ENCODE measurements at places on chromosomes 5 and 9.

GRCh38 chr9:93427655-93428379 lies 23.7 kb upstream of the FAM120A start:
- no peak for DNase-seq

DNA sequence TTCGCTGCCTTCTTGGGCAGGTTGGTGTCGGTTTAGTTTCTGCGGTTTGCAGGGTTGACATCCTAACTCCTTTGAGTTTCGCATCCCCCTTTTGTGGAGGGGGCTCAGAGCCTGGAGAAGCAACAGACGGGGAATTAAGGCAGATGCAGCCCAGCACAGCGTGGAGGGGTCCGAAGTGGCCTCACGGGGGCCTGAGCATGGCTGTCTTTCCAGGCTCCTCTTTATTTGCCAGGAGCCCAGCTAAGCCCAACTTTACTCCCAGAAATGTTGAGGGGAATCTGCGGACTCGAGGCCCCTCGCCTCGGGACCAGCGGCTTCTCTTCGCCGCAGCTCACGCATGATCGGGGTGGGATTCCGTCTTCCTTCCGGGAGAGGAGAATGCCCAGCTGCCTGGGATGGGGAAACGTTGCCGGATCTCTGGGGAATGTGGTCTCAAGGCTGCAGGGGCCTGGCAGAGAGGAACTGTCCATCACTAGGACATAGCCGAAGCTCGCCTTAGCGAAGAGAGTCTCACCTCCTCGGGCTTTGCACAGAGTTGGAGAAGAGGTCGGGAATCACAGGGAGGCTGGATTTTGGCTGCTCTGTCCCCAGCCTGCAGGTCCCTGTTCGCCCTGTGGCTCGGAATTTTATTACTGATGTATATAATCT lies 1.3 kb downstream of the RAI14 start:
- no peak for DNase-seq

DNA sequence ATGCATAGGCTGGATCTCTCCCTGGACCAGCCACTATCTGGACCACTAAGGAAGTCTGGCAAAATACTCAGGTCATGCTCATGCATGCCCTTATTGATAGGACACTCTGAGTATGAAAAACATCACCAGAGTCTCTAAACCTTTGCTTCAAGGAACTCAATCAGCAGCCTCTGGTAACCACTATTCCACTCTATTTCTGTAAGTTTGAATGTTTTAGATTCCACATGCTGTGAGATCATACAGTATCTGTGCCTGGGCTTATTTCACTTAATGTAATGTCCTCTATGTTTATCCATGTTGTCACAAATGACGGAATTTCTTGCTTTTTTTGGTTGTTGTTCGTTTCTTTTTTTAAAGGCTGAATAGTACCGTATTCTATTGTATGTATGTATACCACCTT lies 68.3 kb downstream of the TARS1 start:
- DNase-seq, result no peak

- no peak for DNase-seq
Measured at GRCh38 chr9:89649039-89649691, 44.4 kb downstream of the GADD45G start.

GRCh38 chr9:110874963-110875674 lies 163.2 kb downstream of the LPAR1 start:
- DNase-seq, result peak; percentile 25

DNA sequence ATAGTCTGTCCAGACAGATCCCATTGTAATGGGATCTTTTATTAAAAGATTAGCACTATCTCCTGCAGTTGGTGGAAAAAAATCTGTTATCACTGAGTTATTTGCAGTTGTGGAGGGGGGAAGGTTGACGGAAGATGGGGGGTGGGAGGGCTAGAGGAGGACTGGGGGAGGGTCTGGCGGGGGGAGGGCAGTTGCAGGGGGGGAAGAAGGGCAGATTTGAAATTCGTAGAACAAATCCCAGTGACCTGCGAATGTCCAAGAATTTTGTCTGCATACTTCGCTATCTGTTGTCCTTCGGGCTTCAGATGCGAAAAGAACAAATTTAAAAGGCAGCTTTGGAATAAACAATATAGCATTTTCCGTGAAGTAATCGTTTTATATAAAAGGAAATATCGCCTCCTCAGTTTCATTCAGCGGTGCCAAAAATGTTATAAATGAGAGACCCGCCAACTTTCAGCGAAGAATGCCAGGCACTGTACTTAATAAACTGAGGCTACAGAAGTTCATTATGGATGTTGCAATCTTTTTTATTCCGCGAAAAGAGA lies 1.3 kb upstream of the FST start:
- no peak for DNase-seq

DNA sequence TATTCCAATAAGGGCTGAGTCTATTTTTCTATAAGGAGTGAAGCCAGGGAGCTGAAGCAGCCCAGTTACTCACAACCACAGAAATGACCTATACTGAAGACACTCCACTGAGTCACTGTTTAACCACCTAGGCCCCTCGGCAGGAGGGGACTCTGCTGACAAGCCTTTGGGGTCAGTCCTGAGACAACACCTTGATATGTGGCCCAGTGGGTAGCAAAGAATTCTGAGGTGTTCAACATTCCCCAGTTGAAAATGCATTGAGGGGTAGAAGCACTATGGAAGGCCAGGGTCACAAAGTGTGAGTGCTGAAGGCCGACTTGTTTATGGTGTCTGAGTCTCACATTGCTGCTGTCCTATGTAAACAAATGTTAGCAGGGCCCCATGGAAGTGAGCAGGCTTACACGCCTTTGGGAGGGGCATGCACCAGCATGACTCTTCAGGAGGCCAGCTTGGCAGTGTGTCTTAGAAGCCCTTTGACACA lies 112.6 kb upstream of the NFIL3 start:
- DNase-seq, result no peak

DNA sequence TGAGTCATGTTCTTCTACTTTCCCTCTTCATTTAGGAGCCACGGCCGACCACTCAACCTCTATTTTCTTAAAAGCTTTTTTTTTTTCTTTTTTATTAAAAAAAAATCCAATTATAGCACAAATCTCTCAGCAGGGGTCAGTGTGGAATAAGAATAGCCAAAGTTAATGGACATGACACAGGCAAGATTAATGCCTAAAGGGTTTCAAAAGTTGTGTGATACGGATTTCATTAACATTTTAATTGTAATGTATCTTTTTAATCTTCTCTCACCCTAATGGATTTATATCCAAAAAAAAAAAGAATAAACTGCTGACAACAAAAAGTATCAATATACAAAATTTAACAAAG lies 5.4 kb downstream of the NACC2 start:
- peak; percentile 43 for DNase-seq

GRCh38 chr5:68873198-68873597 lies 220.6 kb upstream of the SLC30A5 start:
- no peak for DNase-seq

DNA sequence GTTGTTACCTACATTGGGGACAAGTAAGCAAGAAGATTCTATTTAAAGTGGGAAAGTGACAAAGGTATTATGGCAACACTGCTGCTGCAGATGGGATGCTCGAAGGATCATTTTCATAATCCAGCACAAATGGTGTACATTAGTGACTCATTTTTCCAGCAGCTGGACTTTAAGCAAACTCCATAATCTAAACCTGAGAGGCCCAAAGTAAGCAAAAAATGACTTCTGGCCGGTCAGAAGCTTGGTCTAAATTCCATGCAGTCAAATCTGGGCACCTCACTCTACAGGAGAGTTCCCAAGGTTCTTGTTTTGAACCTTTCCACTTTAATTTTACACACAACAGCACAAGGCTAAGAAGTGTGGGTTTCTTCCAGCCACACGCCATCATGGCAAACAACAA lies 43.6 kb upstream of the TRAF1 start:
- DNase-seq, result no peak

DNA sequence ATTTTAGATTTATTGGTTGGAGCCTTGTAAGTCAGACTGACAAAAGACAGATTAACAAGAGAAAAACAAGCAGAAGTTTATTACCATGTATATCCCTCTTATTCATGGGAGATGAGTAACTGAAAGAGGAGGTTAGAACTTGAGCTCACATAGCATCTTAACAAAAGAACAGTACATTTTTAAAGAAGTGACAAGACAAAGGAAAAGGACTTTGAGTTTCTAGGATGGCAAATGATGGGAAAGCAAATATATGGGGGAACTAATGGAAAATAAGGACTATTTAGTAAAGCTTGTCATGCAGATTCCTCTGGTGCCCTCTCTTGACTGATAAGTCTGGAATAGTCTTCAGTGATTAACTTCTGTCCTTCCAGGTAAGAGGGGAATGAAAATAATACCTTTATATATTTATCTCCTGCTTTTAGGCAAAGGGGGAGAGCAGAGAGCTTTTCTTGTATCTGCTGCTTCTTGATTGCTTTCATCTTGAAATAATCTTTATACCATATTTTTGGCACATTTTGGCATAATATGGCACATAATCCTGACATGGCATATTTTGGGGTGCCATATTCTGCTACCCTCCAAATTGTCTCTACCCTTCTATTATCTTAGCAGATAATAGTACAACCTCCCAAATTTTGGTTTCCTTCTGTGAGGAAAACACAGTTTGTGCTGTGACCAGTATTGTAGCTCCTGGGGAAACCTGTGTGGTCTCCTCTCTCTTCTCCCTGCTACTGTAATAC lies 206.8 kb downstream of the TMC1 start:
- DNase-seq, result no peak

DNA sequence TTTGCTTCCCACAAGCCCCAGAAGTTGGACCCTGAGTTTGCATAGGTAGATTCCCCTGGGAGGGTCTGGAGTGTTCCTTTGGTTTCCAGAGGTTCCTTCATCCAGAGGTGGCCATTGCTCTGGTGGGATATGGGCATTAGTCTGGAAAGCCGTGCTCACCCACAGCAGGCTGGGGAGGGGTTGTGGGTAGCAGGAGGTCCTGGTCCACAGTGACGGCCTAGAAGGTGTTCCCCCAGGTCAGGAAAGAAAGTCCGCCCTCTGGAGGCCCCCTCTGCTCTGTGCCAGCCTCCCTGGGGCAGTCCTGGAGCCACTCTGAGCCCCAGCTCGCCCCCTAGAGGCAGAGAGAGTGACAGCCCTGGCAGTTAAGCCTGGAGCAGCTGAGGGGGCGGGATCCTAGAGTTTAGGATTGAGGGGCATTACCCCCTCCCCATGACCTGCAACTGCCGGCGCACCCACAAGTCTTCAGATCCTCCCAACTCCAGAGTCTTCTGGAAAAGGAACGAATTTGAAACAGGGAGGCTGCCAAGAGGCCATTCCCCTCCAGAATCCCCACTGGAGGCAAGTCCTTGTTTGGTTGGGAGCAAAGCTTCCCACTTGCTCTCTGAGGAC lies 36.8 kb downstream of the NDST1 start:
- DNase-seq, result peak; percentile 24

- no peak for DNase-seq
Measured at GRCh38 chr5:127210042-127210441, 80.6 kb upstream of the MEGF10 start.

- DNase-seq, result no peak
Measured at GRCh38 chr5:173707392-173707791, 90.9 kb upstream of the BOD1 start.

GRCh38 chr5:149151717-149152116 lies 10.4 kb downstream of the ABLIM3 start:
- no peak for DNase-seq

DNA sequence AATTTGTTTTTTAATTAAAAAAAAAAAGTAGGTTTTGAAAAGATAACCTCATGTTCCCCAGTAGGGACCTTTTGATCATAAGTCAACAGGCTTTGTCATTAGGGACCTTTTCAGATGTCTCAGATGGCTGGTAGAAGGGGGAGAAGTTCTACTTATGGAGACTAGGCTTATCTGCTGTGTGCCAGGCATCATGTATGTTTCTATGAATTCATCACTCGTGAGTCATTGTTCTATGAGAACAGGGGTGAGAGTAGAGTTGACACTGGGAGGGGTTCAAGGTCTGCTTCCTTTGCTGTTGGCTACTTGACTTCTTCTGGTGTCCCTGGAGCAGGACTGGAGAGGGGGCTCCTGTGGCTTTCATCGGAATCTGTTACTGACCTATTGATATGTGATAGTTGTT lies 138.8 kb downstream of the KDM4C start:
- DNase-seq, result no peak

- no peak for DNase-seq
Measured at GRCh38 chr5:170407062-170407461, 17.9 kb upstream of the KCNMB1 start.

GRCh38 chr5:2735996-2736395 lies 15.5 kb downstream of the IRX2 start:
- DNase-seq, result no peak

DNA sequence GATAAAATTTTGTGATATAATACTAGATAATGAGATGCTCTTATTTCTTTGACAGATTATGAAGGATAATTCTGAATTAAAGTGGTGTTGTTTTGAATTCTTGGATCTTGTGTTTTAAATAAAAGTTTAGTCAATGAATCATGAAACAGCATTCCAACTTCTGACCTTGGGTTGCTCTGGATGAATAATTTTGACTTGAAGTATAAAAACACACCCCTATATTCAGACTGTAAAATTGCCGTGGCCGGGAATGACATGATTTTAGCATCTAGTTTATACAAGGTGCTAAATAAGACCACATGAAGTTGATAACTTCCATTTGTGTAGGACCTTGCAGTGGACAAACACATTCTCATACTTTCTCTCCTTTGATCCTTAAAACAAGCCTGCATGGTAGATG lies 67.2 kb upstream of the DAP start:
- DNase-seq, result no peak

DNA sequence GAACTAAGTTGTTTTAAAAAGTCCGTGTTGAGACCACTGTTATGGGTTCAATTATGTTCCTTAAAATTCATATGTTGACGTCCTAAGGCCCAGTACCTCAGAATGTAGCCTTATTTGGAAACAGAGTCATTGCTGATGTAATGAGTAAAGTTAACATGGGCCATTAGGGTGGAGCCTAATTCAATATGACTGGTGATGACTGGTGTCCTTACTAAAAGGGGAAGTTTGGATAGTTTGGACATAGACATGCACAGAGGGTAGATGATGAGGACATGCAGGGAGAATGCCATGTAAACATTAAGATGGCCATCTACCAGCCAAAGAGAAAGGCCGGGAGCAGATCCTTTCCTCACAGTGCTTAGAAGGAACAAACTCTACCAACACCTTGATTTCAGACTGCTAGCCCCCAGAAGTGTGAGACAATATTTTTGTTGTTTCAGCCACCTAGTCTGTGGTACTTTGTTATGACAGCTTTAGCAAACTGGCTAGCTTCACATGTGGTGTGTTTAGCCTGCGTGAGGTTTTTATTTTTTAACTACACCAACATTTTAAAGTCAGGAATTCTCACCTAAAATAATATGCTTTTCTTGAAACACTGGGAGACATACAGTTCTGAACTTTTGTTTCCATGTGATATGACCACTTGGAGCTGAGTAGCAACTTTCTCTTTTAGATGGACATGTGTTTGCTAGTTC lies 135.3 kb downstream of the YIPF5 start:
- no peak for DNase-seq

DNA sequence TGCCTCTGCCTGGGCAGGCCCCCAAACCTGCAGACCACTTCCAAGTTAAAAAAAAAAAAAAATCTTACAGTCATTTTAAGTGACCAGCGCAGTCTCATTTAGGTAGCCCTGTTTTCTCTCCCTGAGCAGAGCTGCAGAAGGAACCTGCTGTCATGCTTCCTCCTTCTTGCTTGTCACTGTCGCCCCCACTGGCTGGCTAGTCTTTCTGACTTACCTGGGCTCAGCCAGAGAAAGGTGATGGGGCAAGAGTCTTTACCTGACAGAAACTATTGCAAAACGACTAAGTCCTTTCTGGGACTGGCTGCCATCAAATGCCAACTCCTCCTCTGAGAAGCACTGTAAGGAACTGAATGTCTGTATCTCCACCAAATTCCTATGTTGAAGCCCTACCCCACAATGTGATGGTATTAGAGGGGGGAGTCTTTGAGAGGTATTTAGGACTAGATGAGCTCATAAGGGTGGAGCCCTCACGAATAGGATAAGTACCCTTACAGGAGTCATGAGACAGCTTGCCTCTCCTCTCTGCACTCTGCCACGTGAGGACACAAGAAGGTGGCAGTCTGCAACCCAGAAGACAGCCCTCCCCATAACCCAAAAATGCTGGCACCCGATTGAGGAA lies 58.4 kb upstream of the SHC3 start:
- no peak for DNase-seq
